AG20443 (cell line): ENCODE measurements at places on chromosomes 4 and X.

- DNase-seq: peak; percentile 11
Measured at GRCh38 chr4:44927399-44928380, 201.3 kb upstream of the GNPDA2 start.

- peak; percentile 3 for DNase-seq
Measured at GRCh38 chrX:147602176-147602696, 309.5 kb upstream of the FMR1 start.

- DNase-seq: peak; percentile 21
Measured at GRCh38 chr4:70637239-70637913, 8.8 kb downstream of the ENAM start.

GRCh38 chr4:117385526-117385925 lies 300.1 kb upstream of the TRAM1L1 start:
- DNase-seq: no peak

GRCh38 chr4:174023641-174024040 lies 259.8 kb downstream of the FBXO8 start:
- no peak for DNase-seq

DNA sequence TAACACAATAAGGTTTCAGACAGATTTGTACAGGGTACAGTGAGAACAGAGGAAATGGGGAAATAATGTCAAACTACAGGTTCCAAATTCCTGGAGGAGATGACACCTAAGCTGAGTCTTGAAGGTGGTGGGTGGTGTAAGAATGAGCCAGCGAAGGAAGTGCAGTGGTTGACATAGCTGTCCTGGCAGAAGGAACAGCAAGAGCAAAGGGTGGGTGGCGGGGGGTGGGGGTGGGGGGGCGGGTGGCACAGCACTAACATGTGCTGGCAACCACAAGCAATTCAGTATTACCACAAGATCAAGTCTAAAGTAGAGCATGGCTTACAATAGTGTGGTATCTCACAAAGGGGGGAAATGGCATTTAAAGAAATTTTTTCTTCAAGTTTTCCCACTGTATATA lies 13.1 kb upstream of the G3BP2 start:
- no peak for DNase-seq

DNA sequence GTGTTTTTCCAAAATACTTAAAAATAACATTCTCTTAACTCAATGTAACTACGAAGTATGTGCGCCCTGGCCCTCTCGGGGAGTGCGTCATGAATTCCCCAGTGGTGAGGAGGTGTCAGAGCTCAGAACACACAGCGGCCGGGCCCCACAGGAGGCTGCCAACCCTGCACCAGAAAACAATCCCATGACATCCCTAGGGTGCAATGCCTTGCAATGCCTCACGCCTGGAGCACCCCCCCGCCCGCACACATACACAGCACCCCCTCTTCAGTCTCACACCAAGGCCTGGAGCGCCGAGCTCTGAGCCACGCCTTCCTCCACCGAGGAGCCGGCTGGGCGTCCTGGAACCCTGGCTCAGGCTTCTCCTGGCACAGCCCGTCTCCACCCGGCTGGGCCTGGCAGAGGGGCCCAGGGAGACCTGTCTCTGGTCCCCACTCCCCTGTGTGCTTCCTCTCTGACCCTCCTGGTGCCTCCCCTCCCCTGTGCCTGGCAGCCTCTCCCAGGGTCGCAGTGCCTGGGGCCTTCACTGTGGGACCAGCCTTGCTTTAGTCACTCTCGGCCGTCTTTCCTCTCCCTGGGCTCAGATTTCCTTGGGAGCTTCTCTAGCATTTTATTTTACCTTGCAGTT lies 108.2 kb upstream of the ADRA2C start:
- DNase-seq: peak; percentile 58

- DNase-seq: no peak
Measured at GRCh38 chr4:184315675-184316359, 98.1 kb upstream of the ENPP6 start.

DNA sequence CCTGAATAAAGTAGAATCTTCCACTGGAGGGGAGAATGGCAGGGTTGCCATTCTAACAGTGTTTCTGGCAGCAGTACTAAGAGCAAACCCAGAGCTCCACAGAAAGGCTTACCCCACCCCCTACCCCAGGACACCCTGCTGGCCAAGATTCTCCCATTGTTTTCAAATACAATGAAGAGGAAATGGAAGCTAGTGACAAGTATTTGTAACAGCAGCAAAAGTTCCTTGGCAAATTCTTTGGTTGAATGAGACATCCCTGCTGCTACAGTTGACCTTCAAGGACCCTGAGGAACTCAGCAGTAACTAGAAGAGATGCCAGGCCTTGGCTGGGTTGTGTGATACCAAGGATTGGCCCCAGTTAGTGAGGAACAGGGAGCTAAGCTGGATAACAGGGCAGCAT lies 124.2 kb upstream of the DGKK start:
- DNase-seq: no peak

DNA sequence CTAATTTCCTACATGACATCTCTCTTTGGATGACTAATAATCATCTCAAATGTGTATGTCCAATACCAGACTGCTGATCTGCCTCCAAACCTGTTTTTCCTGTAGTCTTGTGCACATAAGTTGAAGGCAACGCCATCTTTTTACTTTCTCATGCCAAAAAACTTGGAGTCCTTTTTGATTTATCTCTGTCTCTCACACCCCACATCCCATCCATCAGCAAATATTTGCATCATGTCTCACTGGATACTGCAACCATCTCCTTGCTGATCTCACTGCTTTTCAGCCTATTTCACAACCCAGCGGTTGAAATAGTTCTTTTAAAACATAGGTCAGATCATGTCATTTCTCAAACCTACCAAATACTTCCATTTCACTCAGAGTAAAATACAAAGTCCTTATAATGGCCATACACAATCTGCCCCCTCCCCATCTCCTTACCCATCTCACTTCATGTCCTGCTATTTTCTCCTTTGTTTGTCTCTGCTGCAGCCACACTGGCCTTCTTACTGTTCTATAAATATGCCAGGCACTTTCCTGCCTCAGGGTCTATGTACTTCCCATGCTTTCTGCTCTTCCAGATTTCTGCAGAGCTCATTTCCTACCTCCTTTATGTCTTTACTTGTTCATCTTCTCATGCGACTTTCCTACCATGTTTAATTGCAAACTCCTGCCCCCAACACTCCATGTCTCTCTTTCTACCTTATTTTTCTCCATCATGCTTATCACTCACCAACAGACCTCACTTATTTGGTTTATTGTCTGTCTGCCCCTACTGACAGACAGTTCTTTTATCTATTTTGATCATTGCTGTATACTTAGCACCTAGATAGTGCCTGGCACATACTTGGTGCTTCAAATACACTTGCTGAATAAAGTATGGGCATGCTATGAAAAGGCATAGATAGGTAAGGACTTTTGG lies 98.8 kb downstream of the ANXA3 start:
- DNase-seq: peak; percentile 77

- DNase-seq: no peak
Measured at GRCh38 chr4:155582971-155583437, 83.6 kb upstream of the GUCY1A1 start.
